ENCODE measurements at places on chromosomes 5 and 9.

- DNase-seq, result no peak
Observed at GRCh38 chr9:130484362-130485072, 39.8 kb downstream of the ASS1 start.

DNA sequence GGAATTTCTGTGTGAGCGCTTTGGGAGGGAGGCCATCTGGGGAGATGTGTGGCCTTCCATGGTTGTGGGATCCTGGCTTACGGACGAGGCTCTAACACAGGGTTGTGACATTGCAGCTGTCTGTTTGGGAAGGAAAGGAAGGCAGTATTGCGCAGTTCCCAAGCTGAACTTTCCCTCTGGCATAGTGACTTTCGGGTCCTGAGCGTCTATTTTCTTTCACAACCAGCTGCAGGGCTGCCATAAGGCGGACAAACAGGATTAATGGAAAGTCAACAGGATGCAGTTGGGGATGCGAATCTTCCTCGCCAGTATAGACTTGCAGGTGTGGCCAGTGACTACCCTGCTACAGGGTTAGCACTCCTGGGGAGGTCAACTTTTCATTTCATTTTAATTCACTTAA lies 25.9 kb downstream of the CCT5 start:
- no peak for DNase-seq

DNA sequence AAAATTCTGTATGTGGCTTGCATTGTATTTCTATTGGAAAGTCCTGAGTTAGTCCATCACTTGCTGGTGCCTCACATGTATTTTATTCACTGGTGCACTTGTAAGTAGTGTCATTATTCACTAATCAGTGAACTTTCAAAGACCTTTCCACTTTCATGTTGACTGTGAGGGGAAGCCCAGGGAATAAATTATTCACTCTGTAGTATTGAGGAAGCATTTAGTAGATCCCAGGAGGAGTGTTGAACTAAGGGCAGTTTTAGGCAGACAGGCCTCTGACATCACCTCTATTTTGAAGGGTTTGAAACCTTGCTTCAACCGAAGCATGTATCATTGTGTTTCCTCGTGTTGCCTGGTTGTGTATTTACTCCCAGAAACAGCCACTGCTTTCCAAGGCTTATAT lies 705.4 kb upstream of the RIOK2 start:
- DNase-seq, result no peak

DNA sequence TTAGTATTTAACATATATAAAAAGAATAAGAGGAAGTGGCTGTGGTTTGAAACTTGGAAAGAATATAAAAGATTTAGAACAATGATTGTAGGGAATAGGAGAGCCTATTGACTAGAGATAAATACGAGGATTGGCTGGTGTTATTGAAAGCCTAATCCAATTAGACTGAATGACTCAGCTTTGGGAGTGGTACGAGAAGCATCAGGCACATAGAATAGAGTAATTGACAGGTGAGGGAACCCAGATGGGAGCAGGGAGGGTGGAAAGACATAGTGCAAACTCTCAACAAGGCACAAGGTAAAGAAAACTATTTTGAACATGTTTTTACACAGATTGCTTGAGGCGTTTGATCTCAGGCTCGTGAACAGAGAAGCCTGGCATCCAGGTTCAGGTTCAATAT lies 338.9 kb upstream of the KLF9 start:
- no peak for DNase-seq

- DNase-seq, result no peak
Observed at GRCh38 chr5:113145757-113146387, 169.3 kb downstream of the DCP2 start.

DNA sequence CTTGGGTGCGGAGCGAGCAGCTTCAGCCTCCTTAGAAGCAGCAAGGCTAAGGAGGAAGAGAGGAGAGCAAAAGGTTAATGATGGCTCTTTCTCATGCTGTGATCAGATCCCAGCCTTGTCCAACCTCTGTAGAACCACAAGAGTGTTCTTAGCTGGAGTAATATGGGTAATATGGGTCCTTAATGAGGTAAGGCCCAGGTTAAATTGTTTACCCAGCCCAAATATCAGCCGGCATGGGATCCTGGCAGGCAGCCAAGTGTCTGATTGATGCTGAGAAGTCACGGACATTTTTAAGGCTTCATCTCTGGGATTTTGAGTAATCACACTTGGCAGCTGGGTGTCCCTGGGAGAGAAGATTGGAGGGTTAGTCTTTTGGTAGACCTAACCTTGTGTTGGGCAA lies 32.3 kb downstream of the GLRA1 start:
- no peak for DNase-seq

DNA sequence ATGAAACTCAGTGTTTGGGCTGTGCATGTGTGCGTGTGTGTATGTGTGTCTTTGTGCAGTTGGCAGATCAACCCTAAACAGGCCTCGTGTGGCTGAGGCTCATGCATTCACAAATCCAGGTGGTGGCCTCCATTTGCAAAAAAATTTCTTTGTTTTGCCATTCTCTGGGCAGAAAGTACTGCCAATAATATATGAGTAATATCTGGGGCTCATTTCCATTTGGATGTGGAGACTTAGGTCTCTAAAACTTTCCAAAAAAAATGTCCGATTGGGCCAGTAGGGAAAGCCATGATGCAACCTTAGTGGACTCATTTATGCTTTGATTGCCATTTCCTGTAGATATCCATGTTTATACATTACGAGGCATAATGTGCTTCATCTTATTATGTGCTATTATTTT lies 77.9 kb upstream of the RPS23 start:
- no peak for DNase-seq

DNA sequence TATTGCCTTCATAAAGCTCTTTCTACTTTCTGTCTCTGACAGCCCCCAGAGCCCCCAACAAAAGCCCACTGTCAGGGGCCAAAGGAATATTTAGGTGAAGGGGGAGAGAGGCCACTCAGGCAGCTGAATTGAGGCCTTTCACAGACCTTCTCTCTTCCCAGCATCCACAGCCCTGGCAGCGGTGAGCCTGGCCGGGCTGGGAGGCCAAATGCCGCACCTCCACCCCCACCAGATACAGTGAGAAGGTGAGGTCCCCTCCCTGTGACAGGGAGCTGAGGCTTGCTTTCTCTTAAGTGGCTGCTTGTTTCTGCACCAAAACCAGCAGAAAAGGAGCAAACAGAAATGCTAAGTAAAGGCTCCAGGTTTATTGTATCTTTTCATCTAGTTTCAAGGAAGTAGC lies 168.1 kb downstream of the ROR2 start:
- no peak for DNase-seq

DNA sequence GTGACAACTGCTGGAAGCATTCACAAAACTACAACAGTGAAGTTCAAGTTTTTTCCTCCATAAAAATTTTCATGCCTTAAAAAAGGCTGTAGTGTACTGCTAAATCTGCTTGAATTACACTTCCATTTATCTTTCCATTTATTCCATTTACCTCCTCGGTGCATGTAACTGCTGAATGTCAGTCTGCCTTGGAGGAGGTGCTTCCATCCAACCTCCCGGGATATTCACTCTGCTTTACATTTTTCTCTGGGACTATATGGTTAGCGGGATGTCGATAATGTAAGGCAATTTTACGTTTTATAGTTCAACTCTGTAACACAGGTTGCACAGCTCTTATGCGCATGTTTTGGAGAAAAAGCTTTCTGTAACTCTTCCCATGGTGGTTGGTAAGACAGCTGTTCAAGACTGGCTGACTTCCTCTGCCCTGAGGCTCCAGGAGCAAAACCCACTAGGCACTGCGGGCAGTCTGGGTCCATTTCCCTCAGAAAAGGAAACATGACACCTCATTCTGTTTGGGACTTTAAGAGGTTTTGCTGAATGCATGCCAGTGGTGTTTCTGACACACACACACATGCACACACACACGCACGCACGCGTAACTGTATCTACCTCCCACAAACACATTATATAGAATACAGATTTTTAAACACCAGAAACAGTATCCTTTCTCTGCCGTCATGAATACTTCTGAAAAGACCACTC lies 66.1 kb downstream of the SPTLC1 start:
- DNase-seq, result no peak

DNA sequence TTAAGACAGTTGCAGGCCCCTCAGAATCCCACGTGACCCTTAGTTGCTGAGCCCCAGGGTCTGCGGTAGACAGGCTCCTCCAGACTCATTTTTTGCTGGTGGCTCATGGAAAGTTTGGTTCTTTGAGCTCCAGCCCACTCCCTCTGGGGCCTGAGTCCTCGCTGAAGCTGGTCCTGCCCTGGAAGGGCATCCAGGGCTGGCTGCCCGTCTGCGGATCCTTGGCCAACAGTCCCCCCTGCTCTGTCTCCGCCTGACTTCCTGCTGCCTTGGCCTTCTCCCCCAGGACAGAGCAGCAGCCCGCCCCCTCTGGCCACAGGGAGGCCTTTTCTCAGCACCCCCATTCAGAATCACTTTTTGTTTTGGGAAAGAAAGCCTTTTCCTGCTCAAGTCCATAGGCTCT lies 24.4 kb downstream of the SLC6A7 start:
- no peak for DNase-seq

DNA sequence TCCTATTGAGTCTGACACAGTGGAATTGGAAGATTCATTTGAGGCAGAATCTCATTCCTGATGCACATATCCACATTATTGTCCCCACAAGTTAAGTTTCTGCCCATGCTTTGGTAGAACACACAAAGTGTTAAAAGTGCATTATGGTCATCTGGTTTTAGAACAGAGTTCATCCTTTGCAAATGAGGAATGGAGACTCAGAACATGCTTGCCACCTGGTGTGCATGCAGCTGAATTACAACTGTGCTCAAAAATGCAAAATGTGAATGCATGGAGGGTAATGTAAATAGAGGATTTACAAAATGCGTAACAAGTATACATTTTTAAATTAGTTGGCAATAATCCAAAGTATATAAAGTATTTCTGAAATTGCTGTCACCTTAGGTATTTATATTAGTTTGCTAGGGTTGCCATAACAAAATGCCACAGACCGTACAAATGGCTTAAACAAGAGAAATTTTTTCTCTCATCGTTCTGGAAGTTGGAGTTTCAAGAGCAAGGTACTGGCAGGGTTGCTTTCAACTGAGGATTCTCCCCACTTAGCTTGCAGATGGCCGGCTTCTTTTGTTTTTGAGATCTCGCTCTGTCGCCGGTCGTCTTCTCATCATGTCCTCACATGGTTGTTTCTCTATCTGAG lies 671.1 kb downstream of the TAF11L14 start:
- DNase-seq, result no peak
